Prostate gland (tissue), 2 donors: ENCODE measurements at places on chromosomes 16 and 17. TPM values are rescaled to one million over a fixed set of nuclear protein-coding genes. Genes with fewer than 3 reads are reported as not detected.

The KRT31 gene
- total RNA-seq, result not detected

The KRT15 gene
- 1,038 TPM for total RNA-seq

- H3K27ac ChIP-seq, result no peak overlapping the region
- H3K4me3 ChIP-seq, result no peak overlapping the region
- H3K4me1 ChIP-seq, result no peaks in the 10 kb centered on the region
- no peak for DNase-seq
Measured at GRCh38 chr17:5068236-5068635, 10.0 kb upstream of the ZFP3 start.

- H3K4me3 ChIP-seq, result no peak overlapping the region
- no peaks in the 10 kb centered on the region for H3K27me3 ChIP-seq
- no peak overlapping the region for H3K27ac ChIP-seq
- DNase-seq, result no peak
Measured at GRCh38 chr17:75472119-75472518, 15.7 kb downstream of the TMEM94 start.

DNA sequence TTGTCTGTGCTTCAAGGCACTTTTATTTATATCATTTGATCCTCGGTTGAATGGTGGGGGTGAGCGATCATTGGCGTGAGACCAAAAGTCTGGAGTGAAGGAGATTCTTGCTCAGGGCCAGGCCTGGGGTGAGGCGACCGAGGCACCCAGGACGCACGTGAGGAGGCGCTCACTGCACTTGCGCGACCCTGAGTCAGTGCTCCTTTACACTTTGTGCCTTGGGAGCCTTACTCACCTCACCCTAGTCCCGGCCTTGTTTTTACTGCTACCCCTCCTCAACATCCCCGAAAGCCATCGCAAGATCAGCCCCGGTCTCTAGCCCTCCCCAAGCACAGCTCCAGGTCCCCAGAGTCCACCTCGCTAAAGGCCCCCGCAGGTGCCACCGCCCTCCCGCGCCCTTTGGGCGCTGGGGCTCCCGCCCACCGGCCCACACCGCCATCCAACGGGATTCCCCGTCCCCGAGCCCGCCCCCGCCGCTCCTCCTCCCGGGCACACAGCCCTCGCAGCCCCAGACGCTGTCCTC is 496 bp downstream of the EZH1 start:
- no peaks in the 10 kb centered on the region for H3K27me3 ChIP-seq
- peak overlapping the region; percentile 70 for H3K4me3 ChIP-seq
- peak overlapping the region; percentile 97 for H3K27ac ChIP-seq
- peak; percentile 76 for DNase-seq
- H3K36me3 ChIP-seq, result no peaks in the 10 kb centered on the region

DNA sequence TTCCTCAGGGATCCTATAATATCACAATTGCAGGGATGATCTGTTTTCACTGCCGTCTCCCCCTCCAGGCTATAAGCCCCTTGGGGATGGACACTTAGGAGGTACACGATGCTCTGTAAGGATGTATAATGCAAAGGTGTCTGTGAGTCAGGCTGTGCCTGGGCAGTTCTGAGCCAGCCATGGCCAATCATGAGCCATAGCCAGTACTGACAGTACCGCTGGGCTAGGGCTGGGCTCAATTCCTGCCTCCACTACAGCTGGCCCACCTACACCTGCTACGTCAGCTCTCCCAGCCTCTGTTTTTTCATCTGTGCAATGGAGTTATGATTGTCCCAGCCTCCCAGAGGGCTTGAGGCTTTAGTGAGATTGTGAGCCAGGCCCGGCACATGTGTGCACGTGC is 2.8 kb upstream of the WNT9B start:
- H3K36me3 ChIP-seq, result no peaks in the 10 kb centered on the region
- no peak overlapping the region for H3K4me3 ChIP-seq
- H3K27ac ChIP-seq, result no peak overlapping the region
- no peak for DNase-seq
- no peaks in the 10 kb centered on the region for H3K27me3 ChIP-seq
- H3K4me1 ChIP-seq, result peaks cover 5% of the 10 kb centered on the region

DNA sequence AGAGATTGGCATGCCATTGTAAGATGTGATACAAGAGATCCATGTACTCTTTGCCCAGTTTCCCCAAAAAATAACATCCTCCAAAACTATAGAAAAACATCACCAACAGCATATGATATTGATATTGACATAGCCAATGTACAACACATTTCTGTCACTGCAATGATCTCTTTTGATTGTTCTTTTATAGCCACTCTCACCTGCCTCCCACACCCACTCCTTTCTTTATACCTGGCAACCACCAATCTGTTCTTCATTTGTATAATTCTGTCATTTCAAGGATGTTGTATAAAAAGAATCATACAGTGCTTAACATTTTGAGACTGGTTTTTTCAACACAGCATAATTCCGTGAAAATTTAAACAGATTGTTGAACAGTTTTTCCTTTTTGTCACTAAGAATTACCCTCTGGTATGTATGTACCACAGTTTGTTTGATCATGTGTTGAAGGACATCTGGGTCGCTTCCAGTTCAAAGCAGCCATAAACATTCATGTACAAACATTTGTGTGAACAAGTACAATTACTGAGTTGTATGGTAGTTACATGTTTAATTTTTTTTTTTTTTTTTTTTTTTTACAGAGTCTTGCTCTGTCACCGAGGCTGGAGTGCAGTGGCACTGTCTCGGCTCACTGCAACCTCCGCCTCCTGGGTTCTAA is 9.9 kb downstream of the KRTAP9-1 start:
- no peaks in the 10 kb centered on the region for H3K27me3 ChIP-seq
- H3K27ac ChIP-seq, result no peak overlapping the region
- H3K4me3 ChIP-seq, result no peak overlapping the region
- no peaks in the 10 kb centered on the region for H3K4me1 ChIP-seq

GRCh38 chr17:62093188-62094155 is 28.4 kb upstream of the MED13 start:
- H3K4me1 ChIP-seq, result no peaks in the 10 kb centered on the region
- H3K27ac ChIP-seq, result no peak overlapping the region
- H3K4me3 ChIP-seq, result no peak overlapping the region
- H3K36me3 ChIP-seq, result no peaks in the 10 kb centered on the region
- no peak for DNase-seq

- H3K36me3 ChIP-seq, result no peaks in the 10 kb centered on the region
- no peak overlapping the region for H3K27ac ChIP-seq
- H3K4me3 ChIP-seq, result no peak overlapping the region
Measured at GRCh38 chr17:79574108-79574507, 36.7 kb downstream of the RBFOX3 start.

DNA sequence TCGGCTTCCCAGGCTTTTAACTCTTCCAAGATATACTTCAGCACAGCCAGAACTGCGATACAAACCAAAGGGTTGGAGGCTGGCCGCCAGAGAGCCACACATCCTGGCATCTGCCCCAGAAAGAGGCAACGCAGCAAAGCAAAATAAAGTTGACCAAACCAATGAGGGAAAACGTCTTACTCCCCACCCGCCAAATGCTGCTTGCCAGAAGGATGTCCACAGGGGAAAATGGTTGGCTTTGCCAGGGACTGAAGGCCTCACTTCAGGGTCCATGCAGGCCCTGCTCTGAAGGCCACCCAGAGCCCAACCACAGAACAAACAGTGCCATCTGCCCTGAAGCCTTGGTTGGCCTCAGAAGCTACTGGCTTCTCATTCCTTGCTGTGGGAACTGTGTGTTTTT is 15.0 kb downstream of the CACNG1 start:
- H3K36me3 ChIP-seq, result no peaks in the 10 kb centered on the region
- H3K27me3 ChIP-seq, result no peaks in the 10 kb centered on the region
- H3K4me1 ChIP-seq, result no peaks in the 10 kb centered on the region
- no peak for DNase-seq

GRCh38 chr17:77375917-77376651 is 235.3 kb downstream of the SEC14L1 start:
- no peaks in the 10 kb centered on the region for H3K36me3 ChIP-seq
- H3K4me1 ChIP-seq, result peaks cover 41% of the 10 kb centered on the region
- no peak for DNase-seq
- H3K27ac ChIP-seq, result peak overlapping the region; percentile 90
- H3K4me3 ChIP-seq, result no peak overlapping the region

DNA sequence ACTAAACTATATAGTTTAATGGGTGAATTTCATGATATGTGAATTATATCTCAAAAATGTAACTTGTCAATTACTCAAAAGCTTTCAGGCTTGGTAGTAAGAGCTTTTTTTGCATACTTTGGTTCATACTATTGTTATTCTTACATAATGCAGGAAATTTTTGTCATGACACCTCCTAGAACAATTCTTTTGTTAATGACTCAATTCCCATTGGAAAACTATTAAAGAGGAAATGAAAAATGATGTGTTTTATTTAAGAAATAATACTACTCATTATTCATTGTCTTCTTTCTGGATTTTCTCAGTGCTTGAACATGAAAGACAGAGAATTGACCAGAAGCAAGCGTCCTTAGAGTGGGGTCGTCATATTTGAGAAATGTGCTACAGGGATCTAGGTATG is 196.4 kb upstream of the KCNJ16 start:
- DNase-seq, result no peak
- no peaks in the 10 kb centered on the region for H3K4me1 ChIP-seq
- no peak overlapping the region for H3K4me3 ChIP-seq
- no peaks in the 10 kb centered on the region for H3K27me3 ChIP-seq

DNA sequence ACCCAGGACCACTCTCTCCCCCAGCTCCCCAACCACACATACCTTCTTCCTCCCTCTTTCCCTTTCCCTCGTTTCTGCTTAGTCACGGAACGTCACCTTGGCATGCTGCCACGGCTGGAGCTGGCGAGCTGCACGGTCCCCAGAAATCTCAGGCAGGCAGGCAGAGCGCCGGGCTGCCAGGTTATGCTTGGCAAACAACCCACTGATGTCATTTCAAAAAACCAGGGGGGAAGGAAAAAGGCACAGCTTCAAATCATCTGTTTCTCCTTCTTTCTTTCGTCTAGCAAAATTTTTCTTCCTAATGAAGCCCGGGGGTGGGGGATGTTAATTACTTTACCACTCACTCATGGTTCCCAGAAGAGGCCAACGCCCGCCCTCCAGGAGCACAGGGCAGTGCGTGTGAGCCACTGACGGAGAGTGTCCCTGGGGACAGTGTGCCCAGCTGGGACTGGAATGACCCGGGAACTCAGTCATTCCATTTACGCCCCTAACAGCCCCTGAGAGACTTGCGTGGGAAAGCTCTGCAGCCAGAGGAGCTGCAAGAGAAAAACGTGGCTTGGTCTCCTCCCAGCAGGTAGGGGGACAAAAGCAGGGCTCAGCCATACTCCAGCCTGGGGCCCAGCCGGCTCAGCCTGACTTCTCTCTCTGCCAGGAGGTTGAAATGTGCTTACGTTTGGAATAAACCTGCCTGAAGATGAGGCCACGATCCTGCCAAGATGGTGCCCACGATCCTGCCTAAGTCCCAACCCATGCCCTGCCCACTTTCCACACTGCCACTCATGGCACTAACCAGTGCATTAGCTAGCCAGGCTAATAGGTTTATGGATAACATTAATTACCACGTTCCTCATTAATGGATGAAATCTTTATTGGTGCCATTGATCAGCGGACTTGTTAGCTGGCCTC is 198.9 kb downstream of the ZFHX3 start:
- no peak overlapping the region for H3K4me3 ChIP-seq
- peaks cover 19% of the 10 kb centered on the region for H3K4me1 ChIP-seq
- H3K36me3 ChIP-seq, result no peaks in the 10 kb centered on the region
- peak overlapping the region; percentile 72 for H3K27ac ChIP-seq

DNA sequence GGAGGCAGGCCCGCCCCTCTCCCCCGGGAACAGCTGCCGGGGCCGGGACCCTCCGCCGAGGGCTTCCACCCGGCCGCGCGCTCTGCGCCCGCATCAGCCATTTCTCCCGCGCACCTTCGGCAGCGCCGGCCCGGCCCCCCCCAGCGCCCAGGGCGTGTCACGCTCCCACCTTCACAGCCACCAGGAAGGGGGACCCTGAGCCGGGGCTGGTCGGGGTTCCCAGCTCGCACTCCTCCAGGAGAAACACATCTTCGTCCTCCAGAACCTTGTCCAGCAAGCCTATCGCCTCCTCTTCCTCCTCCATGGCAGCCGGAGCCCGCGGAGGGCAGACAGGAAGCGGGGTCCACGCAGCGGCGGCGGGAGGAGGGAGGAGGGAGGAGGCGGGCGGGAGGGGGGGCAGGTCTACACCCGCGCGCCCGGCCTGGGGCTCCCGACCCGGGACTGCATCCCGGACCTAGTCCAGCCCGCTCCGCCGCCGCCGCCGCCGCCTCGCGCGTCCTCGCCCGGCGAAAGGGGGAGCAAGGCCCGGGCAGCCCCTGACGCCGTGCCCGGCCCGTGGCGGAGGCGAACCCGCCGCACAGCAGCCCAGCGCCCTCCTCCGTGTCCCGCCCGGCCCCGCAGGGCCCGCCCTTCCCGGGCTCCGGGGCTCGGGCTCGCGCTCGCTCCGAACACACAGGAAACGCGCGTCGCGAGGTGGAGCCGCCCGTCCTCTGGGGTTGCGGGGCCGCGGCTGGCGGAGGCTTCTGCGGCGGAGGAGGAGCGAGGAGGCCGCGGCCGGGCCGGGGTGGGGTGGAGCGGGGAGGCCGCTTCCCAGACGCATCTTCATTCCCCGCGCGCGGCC is 70.8 kb downstream of the ABR start:
- H3K36me3 ChIP-seq, result no peaks in the 10 kb centered on the region
- H3K4me3 ChIP-seq, result peak overlapping the region; percentile 65
- H3K4me1 ChIP-seq, result peaks cover 9% of the 10 kb centered on the region
- no peaks in the 10 kb centered on the region for H3K27me3 ChIP-seq
- H3K27ac ChIP-seq, result peak overlapping the region; percentile 88

- no peak overlapping the region for H3K27ac ChIP-seq
- H3K36me3 ChIP-seq, result no peaks in the 10 kb centered on the region
- no peak for DNase-seq
- peaks cover 3% of the 10 kb centered on the region for H3K27me3 ChIP-seq
- H3K4me1 ChIP-seq, result no peaks in the 10 kb centered on the region
Measured at GRCh38 chr17:36667922-36668321, 66.5 kb downstream of the MRM1 start.

DNA sequence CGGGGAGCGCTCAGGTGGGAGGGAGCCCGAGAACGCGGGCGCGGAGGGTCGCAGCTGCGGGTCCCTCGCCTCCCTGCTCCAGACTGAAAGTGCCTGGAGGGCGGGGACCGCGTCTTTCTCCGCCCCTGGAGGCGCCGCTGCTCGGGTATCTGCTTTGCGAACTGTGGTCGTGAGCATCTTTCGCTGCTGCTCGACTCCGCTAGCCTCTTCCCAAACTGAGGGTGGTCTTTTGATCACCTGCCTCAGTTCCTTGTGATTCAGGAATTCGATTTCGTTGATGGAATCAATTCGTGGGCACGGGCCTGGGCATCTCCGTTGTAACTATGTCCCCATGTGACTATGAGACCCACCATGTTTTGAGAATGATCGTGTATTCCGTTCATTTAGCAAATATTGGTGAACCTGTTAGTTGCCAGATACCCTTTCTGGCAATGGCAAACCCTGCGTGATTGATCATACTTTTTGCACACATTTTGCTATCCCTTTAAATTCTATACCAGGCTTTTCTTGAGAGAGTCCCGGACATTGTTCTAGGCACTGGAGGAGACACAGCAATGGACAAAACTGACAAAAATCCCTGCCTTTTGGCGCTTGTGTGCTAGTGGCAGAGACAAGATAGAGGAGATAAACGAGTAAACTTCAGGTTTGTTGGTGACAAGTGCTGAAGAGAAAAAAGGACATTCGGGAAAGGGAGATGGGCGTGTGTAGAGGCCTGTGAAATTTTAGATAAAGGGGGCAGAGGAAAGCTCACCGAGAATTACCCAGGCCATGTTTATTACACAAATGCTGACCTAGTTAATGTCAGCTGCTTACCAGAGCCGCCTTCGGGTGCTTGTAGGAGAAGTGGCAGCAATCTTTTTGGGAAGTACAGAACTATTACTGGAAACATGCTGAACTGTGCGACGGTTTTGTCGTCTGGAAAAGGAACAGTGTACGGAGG is 948 bp downstream of the UTP18 start:
- H3K4me1 ChIP-seq, result peaks cover 8% of the 10 kb centered on the region
- H3K36me3 ChIP-seq, result no peaks in the 10 kb centered on the region

GRCh38 chr17:32822996-32823395 is 53.9 kb downstream of the MYO1D start:
- no peaks in the 10 kb centered on the region for H3K27me3 ChIP-seq
- H3K27ac ChIP-seq, result no peak overlapping the region
- H3K36me3 ChIP-seq, result no peaks in the 10 kb centered on the region
- H3K4me3 ChIP-seq, result peak overlapping the region; percentile 37
